Thyroid gland (tissue), 4 donors: ENCODE measurements at places on chromosomes 2 and 18.

GRCh38 chr18:79680100-79680879 lies 687 bp downstream of the CTDP1 start:
- peak; percentile 65 for DNase-seq

DNA sequence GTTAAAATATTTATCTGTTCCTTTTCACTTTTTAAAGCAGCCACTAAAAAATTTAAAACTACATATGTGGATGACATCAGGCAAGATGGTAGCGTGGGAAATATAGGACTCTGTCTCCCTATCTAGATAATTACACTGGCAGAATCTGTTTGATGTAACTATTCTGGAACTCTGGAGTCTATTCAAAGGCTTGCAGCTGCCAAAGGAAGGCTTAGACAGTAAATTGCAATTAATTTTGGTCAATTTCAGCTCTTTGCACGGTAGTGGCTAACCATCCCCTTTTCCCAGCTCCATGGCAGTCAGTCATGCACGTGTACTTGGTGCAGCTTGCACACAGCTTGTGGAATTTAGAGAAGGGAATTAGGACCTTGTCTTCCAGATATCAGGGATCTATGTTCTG lies 135.2 kb downstream of the RAB3GAP1 start:
- DNase-seq = no peak

- DNase-seq = no peak
Observed at GRCh38 chr18:12749121-12749520, 46.3 kb downstream of the PSMG2 start.

GRCh38 chr18:61322265-61322873 lies 10.9 kb upstream of the CDH20 start:
- DNase-seq = no peak

DNA sequence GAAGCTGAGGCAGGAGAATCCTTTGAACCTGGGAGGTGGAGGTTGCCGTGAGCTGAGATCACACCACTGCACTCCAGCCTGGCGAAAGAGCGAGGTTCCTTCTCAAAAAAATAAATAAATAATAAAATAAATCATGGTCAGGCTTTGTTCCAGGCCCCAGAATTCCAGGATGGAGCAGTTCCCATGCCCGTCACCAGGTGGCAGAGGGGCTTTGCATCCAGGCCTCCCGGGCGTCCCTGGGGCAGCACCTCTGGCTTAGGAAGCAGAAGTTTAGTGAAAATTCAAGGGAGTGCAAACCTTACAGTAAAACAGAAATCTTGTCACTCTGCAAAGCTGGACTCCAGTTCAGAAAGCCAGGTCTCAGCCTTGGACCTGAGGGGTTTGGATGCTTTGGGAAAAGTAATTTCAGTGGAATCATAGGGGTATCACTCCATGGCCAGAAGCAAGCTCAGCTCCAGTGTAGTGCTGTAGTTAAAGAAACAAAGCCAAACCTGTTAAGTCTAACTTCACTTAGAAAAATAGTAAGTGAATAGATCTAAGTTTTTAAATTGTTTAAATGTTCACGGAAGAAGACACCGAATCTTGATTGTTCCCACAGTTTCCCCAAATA lies 512.7 kb downstream of the CMPK2 start:
- peak; percentile 78 for DNase-seq

DNA sequence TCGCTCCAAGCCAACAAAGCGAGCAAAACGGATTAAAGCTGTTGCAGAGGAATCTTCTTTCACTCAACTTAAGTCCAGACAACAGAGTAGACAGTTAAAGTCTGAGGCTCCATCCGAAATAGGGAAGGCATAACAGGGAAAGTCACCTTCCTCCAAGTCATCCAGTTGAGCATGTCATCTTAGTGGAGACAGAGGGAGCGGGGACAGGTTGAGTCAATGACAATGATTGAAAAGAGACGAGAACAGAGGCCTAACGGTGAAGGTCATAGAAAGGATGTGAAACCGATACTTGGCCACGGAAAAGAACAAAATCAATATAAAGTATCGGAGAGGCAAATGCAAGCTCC lies 455 bp downstream of the C18orf32 start:
- DNase-seq = no peak

DNA sequence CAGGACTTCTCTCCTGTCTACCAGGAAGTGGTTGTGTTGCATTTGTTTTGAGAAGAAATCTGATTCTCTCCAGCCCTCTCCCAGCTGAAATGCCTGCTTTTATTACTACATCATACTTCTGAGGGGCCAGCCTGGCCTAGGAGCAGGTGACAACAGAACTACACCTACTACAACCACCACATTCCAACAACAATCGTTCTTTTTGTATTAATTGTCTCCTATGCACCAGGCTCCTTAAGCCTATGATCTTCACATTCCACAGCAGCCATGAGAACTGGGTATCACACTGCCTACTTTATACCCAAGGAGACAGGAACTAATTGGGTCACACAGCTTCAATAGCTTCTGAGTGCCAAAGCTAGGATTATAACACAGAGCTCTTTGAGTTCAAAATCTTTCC lies 167.7 kb downstream of the TDRD15 start:
- no peak for DNase-seq
